ENCODE measurements at places on chromosomes 2 and 18.

GRCh38 chr2:204005940-204006721 is 69.6 kb downstream of the ICOS start:
- no peak for DNase-seq

DNA sequence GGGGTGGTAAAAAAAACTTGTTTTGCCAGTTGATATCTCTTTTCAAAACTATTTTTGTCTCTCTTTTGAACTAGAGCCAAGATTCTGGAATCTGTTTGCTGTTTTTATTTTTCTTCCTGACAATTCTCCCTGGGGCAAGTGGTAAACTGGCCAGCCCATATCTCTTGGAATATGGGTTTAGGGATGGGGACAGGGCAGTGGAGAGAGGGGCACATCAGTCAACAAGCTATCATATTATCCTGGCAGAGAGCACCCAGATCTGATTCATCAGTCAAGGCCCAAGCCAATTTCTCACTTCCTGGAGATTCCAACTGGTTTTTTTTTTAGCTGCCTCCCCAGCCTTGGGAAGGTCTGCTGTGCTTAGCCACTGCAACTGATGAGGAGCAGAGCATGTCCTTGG is 52.3 kb downstream of the ARHGAP28 start:
- DNase-seq, result no peak

GRCh38 chr2:191302459-191303139 is 57.4 kb downstream of the MYO1B start:
- DNase-seq, result no peak

DNA sequence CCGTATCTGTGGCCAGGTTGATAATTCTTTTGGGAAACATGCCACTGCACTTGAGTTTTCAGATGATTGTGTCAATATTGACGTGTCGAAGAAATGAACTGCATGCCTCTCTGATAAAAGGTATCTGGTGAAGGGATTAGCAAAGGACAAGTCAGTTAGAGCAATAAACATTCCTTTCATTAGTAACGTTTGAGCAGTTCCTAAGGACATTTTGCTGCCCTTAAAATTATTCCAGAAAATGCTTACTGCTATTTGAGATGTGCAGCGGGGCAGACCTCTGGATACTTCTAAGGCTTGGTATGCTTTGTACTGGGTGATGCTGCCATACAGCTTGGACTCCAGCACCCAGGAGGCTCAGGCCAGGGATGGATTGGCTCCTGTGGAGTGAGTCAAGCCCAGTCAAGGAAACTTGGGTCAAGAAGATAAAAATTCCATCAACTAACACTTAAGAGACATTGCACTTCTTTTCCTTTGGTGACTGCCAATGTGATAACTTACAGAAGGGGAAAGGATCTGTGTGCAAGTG is 166.7 kb downstream of the FHOD3 start:
- DNase-seq, result no peak

- no peak for DNase-seq
Measured at GRCh38 chr2:88919087-88919738, 227.7 kb downstream of the RPIA start.

Data from stimulated activated CD4-positive, alpha-beta T cell treated with anti-CD3 and anti-CD28 coated beads, TNF-alpha, amount 100 ng/mL, for 4 hours (primary cell).